Upper lobe of left lung (tissue), 6 donors: ENCODE measurements at places on chromosomes 7 and 10. TPM values are rescaled to one million over a fixed set of nuclear protein-coding genes. Genes with fewer than 3 reads are reported as not detected.

The CH25H gene
- total RNA-seq = 8.4 TPM

The MGMT gene
- total RNA-seq = 24.0 TPM

The NEUROG3 gene
- not detected for total RNA-seq

The LIPM gene
- total RNA-seq = not detected

The TBX20 gene
- total RNA-seq = 0.61 TPM

The ASB15 gene
- not detected for total RNA-seq

The TCAF2 gene
- total RNA-seq = 6.1 TPM

The PODXL gene
- 82.8 TPM for total RNA-seq

The MMP21 gene
- total RNA-seq = 2.2 TPM

- DNase-seq = no peak
These were observed 12.9 kb upstream of the ABCA13 start for GRCh38 chr7:48158404-48158803.

- no peak for DNase-seq
These were observed 3.1 kb upstream of the ETV1 start for GRCh38 chr7:13992596-13992964.

DNA sequence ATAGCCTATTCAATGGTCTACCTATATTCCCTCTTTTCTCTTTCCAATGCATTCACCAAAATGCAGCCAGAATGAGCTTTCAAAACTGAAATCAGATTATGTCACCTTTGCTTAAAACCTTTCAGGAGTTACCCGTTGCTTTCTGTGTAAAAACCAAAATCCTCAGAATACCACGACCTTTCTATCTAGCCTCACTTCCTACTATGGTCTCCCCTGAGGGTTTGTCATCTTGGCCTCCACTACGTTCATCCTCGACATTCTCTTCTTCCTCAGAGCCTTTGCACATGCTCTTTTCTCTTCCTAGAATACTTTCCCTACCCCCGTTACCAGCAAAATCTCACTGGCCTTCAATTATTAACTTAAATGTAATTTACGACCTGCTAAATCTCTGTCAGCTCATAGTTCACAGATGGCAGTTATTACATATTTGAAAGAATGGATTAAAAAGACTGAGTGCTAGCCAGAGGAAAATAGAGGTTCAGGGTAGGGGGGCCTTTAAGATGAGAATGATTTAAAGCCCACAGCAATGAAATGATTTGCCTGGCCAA lies 380.8 kb upstream of the C7orf33 start:
- DNase-seq = no peak

DNA sequence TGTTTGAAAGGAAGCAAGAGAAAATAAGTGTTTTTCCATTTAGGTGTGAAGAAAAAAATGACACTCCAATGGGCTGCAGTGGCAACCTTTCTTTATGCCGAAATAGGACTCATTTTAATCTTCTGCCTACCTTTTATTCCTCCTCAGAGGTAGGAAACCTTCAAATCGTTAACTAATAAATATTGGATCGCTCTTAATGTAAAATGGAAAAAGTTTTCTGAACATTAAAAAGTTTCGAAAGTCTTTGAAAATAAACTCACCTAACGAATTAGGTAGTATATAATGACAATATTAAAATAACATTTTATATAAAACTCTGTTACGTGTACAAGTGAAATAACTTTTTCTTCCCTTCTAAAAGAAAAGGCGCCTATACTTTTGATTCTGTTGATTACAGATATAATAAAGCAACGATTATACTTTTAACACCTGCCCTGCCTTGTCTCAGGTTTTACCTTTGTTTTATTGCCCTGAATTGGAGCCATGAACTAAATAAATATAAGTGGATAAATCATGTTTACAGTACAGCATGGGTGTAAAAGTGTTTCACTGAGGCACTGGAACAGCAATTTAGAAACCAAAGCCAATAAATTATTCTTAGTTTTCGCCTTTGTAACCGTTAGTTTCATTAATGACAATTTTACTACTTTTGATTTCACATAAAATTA lies 804 bp downstream of the BCAP29 start:
- no peak for DNase-seq

DNA sequence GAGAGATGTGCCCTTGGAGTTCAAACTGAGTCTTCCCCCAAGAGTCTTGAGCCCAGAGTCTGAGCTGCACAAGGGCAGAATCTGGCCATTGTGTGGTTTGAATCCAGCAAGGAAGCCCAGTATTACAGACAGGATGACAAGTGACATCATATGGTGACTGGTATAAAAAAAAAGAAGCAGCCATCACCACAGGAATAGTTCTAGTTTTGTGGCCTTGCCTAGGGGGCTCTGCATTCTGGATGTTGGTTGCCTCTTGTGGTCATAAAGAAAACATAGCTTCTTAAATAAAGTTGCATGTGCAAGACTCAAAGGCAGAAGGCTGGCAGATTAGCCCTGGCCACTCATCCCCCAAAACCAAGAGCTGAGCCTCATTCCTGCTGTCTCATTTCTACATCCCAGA lies 16.8 kb upstream of the LRRC72 start:
- no peak for DNase-seq

DNA sequence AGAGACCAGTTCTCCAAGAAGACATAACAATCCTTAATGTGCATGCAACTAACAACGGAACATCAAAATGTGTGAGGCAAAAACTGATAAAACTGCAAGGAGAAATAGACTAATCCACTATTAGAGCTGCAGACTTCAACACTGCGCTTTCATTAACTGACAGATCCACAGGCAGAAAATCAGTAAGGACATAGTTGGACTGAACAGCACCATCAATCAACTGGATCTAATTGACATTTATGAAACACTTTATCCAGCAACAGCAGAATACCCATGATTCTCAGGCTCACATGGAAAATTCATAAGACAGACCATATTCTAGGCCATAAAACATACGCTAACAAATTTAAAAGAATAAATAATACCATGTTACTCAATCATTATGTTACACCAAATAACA lies 21.6 kb upstream of the ATP6V0A4 start:
- no peak for DNase-seq

DNA sequence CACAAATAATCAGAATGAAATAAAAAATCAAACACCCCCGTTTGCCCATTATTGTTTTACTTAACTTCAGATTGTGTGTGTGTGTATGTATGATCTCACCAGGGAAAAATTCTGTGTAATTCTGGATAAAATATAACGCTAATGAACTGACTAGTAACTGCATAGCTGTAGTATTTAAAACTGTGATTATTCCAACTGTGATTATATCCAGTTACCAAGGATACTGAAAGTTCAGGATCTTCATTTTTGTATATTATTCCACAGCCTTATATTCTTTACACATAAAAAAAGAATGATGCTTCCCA lies 2.9 kb downstream of the TWIST1 start:
- DNase-seq = no peak

DNA sequence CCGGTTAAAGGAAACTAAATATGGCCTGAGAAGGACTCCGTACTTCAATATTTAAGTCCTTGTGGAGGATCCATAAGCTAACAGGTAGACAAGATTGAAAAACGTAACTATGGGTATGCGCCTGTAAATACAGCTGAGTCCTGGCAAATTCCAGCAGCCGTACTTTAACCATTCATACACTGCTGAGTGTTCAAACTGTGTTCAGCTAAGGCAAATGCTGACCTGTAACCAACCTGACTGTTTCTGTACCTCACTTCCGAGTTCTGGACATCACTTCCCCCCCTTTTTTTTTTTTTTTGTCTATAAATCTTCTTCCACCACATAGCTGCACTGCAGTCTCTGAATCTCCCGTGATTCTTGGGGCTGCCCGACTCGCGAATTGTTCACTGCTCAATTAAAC lies 69.1 kb downstream of the SRPK2 start:
- no peak for DNase-seq

- no peak for DNase-seq
These were observed 754.4 kb upstream of the IGFBP3 start for GRCh38 chr7:46675456-46675855.

- no peak for DNase-seq
These were observed 62.4 kb upstream of the WAPL start for GRCh38 chr10:86583983-86584382.

GRCh38 chr7:110960811-110961210 lies 130.1 kb upstream of the LRRN3 start:
- DNase-seq = no peak

DNA sequence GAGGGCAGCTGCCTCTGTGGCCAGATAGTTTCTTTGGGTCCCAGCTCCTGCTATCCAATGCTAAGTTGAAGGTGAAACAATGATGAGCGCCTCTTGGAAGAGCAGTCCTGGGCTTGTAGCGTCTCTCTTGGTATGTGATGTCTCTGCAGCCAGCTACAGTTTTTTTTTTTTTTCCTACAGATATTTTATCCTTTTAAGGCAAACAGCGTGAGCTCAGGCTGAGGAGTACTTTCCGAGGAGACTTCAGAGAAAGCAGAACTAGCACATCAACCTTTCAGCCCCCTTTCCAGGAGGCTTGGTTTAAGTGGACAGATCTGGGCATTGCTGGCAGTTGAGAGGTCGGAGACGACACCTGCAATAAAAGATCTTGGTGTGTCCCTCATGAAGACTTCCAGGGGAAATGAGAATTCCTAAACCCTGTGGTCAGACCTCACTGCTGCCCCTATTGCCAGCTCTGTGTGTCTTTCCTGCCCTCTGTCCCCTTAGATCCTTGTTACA lies 9.1 kb downstream of the PRKG1 start:
- DNase-seq = no peak

GRCh38 chr7:92717623-92717992 lies 118.8 kb downstream of the CDK6 start:
- no peak for DNase-seq

- DNase-seq = no peak
These were observed 73.5 kb downstream of the MKI67 start for GRCh38 chr10:128052696-128053095.

DNA sequence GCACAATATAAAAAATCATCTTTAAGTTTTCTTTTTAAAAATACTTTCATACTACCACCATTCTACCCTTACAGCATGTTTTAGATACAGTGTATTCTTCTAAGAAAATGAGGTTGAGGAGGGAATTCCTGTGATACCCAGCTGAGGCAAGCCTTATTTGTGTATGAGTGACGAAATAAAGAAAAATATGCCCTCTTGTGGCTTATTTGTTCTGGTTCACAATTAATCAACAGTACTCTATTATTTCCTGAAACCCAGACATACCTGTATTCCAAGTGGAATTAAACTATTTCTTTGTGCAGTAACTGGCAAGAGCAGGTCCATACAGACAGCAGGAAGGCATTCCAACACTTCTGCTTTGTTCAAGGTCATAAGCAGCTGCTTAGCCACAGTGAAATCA lies 4.5 kb upstream of the SEMA3D start:
- DNase-seq = no peak

- DNase-seq = no peak
These were observed 468.6 kb downstream of the AUTS2 start for GRCh38 chr7:70066844-70067243.

DNA sequence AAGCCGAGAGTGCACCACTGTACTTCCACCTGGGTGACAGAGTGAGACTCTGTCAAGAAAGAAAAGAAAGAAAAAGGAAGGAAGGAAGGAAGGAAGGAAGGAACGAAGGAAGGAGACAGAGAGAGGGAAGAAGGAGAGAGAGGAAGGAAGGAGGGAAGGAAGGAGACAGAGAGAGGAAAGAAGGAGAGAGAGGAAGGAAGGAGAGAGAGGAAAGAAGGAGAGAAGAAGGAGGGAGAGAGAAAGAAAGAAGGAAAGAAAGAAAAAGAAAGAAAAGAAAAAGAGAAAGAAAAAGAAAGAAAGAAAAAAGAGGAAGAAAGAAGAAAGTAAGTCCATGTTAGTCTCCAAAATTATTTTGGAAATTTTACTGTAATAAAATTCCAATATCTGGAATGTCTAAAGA lies 33.4 kb upstream of the RSBN1L start:
- DNase-seq = no peak

DNA sequence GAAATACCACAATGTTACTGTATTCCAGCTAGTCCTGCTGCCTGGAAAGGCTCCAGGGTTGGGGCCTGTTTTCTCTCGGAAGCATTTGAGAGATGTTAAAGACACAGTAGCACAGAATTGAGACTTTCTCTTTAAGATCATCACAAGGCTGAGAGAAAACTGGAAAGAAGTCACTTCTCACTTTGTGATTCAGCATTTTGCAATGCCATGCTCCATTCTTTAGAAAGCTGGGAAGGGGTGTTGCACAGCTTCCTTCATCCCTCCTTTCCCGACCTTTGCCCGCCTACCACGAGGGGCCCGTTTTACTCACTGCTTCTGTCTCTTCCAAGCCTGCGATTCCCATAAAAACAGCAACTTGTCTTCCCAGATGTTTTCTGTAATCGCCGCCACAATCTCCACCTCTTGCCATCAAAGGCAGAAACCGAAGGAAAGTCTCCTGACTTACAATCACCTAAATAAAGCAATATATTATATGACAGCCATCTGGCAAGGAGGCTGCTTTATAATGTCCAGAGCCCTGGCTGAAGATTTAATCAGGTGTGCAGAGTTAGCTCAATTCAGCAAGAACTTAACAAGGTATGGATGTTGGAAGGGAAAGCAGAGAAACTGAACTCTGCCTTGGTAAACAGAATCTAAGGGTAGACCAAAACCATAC lies 18.9 kb downstream of the NOD1 start:
- no peak for DNase-seq

DNA sequence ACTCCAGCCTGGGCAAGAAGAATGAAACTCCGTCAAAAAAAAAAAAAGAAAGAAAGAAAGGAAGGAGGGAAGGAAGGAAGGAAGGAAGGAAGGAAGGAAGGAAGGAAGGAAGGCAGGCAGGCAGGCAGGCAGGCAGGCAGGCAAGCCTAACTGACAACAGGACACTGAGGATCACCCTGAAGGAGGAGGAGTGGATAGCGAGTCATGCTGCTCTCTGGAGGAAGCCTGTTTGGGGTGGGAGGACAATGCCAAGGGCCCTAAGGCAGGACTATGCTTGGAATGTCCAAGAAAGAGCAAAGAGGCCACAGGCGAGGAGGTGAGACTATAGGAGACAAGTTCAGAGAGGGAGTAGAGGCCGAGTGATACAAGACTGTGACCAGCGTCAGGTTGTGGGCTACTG lies 107.0 kb upstream of the PARD3 start:
- no peak for DNase-seq
